Cortex of kidney (tissue), 1 donor: ENCODE measurements at places on chromosomes 12 and 14.

- no peak for DNase-seq
Observed at GRCh38 chr12:51683763-51684357, 92.8 kb downstream of the SCN8A start.

DNA sequence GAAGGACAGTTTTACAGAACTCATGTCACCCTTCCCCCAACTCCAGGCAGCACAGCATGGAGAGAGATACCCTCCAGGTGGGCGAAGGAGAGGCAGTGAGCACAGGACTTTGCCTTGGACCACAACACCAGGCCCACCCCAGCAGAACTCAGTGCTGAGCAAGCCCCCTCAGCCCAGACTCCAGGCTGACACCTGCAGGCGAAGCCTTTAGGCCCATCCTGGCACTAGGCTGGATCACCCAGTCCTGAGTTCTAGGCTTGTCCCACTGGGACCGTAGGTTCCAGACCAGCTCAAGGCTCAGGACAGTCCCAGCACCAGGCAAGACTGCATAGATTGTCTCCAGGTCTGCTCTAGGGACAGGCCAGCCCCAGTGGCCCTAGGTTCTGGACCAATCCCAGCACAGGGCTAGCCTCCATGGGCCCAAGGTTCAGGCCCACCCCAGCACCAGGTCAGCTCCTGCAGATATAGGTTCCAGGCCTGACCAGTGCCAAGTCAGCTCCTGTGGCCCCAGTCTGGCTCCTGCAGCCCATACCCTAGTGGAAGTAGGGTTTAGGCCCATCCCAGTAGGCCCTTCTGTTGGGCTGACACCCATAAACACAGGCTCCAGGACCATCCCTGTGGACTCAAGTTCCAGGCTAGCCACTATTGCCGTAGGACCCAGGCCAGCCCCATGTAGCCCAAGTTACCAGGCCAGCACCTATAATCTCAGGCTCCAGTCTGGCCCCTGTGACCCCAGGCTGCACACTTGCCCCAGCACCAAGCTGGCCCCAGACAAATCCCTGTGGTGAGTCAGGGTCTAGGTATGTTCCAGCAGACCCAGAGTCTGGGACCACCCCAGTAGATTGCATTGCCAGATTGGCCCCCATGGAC is 9.4 kb downstream of the WASHC3 start:
- no peak for DNase-seq

DNA sequence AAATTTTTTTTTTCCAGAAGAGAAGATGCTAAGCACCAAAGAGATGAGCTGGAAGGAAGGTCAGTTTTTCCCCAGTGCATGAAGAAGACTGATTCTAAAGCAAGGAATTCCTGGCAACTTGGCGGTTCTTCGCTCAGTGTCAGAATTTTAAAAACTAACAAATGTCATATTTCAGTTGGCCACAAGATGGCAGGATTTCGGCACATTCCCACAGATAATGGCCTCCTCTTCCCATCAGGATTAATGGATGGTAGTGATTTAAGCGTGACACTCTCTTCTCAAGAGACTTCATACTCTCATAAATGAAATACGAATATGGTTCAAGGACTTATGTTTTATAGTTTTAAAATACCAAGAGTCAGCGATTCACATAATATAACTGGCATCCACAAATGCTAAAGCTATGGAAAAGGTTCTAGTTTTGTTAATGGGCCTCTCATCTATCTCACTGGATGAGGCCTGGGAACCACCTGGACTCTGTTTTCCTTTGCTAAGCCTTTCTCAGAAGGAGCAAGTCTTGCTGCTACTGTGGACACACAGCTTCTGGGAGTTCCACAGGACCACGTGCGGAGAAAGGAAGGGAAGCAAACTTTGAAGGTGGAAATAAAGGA is 46.1 kb upstream of the PTPRO start:
- no peak for DNase-seq

- no peak for DNase-seq
Observed at GRCh38 chr12:130955238-130955816, 1.6 kb downstream of the ADGRD1 start.

DNA sequence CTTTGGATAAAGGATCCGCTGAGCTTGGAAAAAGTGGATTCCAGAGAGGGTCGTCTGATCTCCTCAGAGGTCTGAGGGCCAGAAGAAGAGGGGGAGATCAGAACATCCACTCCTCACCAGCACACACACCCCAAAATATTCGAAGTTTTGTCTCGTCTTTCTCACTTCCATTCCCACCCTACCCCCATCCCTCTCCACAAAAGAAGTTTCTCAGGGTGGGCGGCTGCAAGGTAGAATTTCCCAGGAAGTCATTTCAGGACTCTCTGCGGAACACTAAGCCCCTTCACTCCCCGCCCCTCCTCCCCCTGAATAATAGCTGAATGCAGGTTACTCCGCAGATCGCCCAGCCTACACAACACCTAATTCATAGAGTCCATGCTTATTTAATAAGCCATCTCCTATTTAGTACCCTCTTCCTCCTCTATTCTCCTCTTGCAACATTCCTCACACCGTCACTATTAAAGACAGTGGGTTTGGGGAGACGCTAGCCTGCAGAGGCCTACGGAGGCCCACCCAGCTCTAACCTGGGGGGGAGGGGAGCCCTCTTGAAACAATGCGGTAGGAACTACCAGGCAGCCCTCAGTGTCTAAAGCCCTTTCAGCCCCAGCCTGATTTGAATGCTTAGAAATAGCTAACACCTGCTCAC is 649 bp upstream of the SALL2 start:
- no peak for DNase-seq

GRCh38 chr14:35268946-35269345 is 23.2 kb upstream of the PSMA6 start:
- no peak for DNase-seq

- DNase-seq: no peak
Observed at GRCh38 chr12:89729946-89730459, 21.4 kb upstream of the ATP2B1 start.

GRCh38 chr12:118312578-118312977 is 60.1 kb downstream of the TAOK3 start:
- no peak for DNase-seq

DNA sequence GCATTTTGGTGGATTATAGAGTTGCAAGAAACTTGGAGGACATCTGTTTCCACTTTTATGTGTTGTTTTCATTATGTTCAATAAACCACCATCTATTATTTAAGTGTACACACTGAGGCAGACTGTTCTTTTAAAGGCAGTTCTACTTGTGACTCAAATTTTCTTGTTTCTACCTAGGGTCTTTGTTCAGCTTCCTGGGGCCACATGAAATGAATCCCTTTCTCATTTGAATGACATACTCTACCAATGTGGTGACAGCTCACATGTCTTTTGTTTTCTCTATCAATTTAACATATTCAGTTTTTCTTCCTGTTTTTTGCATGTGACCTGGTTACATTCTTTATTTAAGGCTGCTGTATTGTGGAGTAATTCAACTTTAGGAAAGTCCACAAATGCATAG is 7.9 kb downstream of the SLC16A7 start:
- no peak for DNase-seq

DNA sequence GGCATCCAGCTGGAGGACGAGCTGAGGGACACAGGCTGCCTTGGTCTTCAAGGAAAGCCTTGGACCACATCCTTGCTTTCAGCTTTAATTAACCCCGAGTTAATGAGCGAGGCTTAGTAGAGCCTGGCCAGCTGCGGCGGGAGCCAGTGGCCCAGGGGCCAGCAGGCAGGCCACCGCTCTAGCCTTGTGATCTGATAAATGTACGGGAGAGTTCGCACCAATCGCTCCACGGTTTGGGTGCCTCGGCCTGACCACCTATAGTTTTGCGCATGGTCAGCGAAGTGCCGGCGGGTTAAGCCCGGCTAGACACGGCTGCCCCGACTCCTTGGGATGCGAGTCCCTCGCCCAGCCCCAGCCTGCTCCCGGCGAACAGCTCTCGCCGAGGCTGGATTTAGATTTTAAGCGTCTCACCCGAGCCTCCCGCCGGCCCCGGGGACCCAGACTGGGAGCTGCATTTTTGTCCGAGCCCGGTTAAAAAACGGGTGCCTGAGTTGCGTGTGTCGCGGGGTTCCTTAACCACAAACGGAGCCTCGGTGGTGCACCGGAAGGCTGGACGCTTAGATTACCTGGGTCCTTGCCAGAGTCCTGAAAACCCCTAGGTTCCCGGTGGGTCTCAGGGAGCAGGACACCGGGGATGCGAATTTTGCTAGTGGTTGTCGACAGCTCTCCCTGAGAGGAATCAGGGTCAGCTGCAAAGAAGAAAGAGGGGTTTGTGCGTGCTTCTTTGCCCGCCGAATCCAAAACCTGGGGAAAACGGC is 2.9 kb upstream of the HOXC12 start:
- no peak for DNase-seq

DNA sequence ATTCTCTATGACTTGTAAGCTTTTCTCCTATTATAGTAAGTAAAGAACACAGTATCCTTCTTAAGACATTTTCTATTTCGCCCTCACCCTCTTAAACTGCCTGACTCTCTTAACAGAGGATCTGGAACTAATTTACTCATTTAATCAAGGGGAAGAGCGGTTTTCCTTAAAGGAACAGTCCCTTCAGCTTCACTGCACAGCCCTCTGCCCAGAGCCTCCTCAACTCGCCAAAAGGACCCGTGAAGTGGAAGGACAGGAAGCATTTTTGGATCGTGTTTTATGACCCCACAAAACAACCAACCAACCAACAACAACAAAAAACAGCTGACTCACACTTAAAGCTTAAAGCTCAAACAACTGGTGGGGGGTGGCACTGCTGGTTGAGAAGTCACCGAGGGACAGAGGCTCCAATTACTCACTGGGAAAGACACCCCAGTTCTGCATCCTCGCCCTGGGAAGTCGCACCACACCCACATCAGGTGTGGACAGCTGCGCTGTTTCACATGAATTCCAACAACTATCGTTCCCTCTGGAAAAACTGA is 35.7 kb downstream of the NID2 start:
- DNase-seq: no peak
